ENCODE measurements at places on chromosomes 12 and 14. TPM values are rescaled to one million over a fixed set of nuclear protein-coding genes. Genes with fewer than 3 reads are reported as not detected.

DNA sequence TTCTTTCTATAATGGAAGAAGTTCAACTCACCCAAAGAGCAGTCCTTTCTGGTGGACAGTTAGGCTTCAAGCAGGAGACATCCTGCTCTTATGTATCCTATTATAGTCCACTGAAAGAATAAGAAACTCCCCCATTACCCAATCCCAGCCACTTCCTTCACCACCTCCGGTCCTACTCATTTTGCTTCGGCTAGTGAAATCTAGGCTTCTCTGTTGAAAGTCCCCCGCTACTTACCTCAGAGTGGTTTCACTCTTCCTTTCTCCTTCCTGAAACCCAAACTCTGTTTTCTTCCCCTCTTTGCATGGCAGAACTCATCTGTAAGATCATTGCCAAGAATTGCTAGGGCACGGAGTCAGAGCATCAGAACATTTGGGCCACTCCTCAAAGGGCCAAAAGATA is at the start of gene GPR84:
Gene GPR84 (minus strand): TSS at position 74 of the 400 bp plus-strand sequence. CDS start 635 bp downstream, outside the sequence.
- no peak for DNase-seq

The BHLHE41 gene
- total RNA-seq = not detected

- DNase-seq = no peak
Observed at GRCh38 chr12:33602515-33602914, 162.9 kb upstream of the SYT10 start.

GRCh38 chr12:82996168-82996812 is 309.6 kb downstream of the TMTC2 start:
- no peak for DNase-seq

GRCh38 chr14:89600950-89601826 is 184.2 kb upstream of the FOXN3 start:
- no peak for DNase-seq

DNA sequence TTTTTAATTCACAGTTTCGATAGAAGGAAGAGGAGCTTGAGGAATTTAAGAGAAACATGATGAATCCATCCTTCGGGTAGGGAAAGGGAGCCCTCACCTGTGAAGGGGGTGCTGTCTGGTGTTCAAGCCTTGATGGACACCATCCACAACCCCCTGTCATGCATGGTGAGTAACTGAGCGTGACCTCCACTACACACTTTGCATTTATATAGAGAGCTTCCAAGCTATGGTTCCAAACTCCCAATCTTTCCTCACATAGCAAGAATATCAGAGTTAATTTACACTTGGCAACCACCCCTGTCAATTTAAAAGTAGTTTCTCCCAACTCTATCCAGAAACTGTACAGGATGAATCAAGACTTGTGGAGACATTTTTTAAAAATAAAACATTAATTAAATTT is 13.1 kb upstream of the NID2 start:
- no peak for DNase-seq

The C12orf75 gene
- total RNA-seq = 189 TPM

GRCh38 chr12:27359578-27360340 is 27.1 kb downstream of the BMAL2 start:
- DNase-seq = no peak

The GZMB gene
- total RNA-seq = not detected

The TAS2R19 gene
- not detected for total RNA-seq

DNA sequence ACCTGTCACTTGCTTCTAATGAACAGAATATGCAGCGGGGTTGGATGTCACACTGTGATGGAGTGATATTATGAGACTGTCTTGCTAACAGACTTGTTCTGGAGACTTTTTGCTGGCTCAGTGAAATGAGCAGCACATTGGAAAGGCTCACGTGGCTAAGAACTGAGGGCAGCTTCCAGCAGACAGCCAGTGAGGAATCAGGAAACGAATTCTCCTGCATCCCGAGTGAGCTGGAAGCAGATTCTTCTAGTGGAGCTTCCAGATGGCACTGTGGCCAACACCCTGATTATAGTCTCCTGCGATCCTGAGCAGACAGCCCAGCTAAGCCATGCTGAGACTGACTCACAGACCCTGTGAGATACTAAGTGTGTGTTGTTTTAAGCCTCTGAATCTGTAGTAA is 16.1 kb upstream of the TSPAN9 start:
- peak; percentile 67 for DNase-seq

- DNase-seq = no peak
Observed at GRCh38 chr14:106622200-106622745, 1095.9 kb downstream of the TMEM121 start.

GRCh38 chr12:52744493-52745156 is 32.5 kb downstream of the KRT76 start:
- no peak for DNase-seq

DNA sequence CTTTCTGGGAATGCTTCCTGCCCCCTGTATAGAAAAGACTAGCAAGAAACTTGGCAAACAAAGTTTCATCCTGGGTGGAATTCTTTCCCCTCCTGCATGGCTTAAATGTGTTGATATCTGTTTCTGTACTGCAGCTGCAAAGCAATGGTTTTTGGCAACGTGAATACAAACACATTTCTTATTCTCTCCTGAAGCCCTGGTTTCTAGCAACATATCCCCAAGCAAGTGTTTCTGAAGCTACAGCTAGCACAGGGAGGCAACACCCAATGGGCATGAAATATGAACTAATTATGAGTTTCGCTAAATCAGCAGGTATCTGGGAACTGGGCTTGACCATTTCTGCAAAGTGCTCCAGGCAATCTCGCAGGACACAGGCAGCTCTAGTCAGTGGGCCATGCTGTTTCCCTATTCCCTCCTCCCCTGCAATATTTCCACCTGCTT is 392.3 kb upstream of the TMPO start:
- no peak for DNase-seq

GRCh38 chr14:66696326-66696725 is 188.4 kb downstream of the GPHN start:
- no peak for DNase-seq

The MMP17 gene
- total RNA-seq = 10.8 TPM

The CEBPE gene
- not detected for total RNA-seq

DNA sequence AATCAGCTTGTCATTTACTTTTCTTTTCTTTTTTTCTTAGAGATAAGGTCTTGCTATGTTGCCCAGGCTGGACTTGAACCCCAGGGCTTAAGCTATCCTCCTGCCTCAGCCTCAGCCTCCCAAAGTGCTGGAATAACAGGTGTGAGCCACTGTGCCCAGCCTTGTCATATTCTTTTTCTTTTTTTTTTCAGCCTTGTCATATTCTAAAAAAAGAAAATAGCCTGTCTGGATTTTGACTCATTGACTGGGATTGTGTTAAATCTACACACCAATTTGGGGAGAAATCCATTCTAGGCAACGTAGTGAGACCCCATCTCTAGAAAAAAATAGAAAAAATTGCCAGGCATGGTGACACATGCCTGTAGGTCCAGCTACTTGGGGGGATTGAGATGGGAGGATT is 24.1 kb downstream of the ATP5MC2 start:
- DNase-seq = no peak

- DNase-seq = peak; percentile 7
Observed at GRCh38 chr12:22803725-22804124, 178.8 kb downstream of the ETNK1 start.

GRCh38 chr12:50988051-50988450 is 35.7 kb downstream of the HIGD1C start:
- no peak for DNase-seq

- DNase-seq = no peak
Observed at GRCh38 chr12:116284396-116284795, 6.9 kb upstream of the MED13L start.

The SDS gene
- total RNA-seq = not detected

The C1QL4 gene
- total RNA-seq = not detected

The SPX gene
- 1.1 TPM for total RNA-seq

GRCh38 chr12:28209782-28210181 is 19.5 kb downstream of the CCDC91 start:
- no peak for DNase-seq

- peak; percentile 5 for DNase-seq
Observed at GRCh38 chr14:88856786-88857366, 32.4 kb downstream of the TTC8 start.

- no peak for DNase-seq
Observed at GRCh38 chr14:73613419-73613963, 1.2 kb downstream of the ACOT6 start.

DNA sequence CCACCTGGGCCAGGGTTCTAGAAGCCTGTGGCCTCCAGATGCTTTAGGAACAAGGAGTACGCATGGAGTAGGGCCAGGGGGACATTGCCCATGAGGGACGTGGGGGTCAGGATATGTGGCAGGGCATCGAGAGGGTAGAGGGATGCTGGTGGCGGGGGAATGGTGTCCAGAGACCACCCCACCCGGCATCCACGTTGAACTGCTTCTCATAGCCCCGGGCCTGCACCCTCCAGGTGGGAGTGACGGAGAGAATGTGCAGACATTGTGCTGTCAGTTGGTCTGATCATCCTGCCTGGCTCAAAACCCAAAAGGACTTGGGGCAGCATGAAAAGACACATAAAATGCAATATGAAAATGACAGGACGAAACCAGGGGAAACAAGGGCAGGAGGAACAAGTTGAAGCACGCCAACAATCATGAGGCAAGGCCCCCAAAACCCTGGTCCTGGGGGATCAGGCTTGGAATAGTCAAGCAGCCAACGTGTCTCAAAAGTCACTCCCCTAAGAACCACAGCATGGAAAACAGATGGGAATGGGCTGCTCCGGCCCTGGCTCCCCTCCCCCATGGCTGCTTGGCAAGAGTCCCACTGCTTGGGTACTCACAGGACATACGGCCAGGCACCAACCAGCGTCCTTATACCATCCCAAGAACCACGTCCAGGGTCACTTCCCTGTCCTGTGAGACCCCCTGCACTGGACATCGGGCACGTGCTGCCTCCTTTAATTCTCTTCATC is 117.9 kb downstream of the DICER1 start:
- no peak for DNase-seq

The GDF3 gene
- total RNA-seq = not detected

- no peak for DNase-seq
Observed at GRCh38 chr12:1122786-1123185, 131.8 kb downstream of the ERC1 start.

The BEST3 gene
- not detected for total RNA-seq

The INHBE gene
- total RNA-seq = 7.4 TPM

GRCh38 chr12:120498870-120499515 is 3.1 kb downstream of the DYNLL1 start:
- DNase-seq = no peak

The FOXN4 gene
- total RNA-seq = not detected

- peak; percentile 71 for DNase-seq
Observed at GRCh38 chr12:3130057-3130830, 53.1 kb downstream of the TSPAN9 start.

The KRT85 gene
- not detected for total RNA-seq

DNA sequence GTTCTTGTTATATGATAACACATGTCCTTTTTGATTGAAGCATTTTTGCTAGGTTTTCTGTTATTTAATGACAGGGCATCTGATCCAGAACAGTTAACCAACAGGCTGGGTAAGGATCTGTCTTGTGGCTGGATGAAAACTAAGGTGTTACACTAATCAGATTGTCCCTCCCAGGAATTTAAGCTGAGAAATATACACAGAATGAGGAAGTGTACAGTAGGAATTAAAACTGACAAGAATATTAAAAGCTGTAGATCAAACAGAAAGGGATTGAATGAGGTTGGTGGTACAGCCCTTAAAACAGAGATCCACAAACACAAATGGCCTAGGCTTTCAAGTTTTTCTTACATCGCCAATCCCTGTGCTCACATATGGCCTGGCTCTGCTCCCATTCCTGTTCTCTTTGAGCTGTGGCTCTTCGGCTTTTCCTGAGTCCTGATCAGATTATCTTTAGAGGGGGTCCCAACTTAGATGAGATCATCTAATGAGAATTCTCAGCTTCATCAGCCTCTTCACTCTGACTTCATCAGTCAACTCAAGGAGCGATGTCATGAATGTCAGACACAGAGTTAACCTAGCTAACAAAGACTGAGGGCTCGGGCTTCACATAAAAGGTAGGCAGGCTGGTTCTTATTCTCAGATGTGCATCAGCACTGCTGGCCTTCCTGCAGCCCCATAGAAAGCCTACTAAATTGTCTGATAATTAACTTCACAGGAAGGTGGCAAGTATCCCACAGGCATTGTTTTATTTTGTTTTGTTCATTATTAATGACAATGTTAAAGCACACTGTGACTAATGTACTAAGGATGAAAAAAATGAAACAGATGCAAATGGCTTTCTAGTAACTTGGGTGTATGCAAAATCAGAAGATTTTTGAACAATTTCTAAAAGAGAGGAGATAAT is 11.4 kb downstream of the PYGL start:
- no peak for DNase-seq

DNA sequence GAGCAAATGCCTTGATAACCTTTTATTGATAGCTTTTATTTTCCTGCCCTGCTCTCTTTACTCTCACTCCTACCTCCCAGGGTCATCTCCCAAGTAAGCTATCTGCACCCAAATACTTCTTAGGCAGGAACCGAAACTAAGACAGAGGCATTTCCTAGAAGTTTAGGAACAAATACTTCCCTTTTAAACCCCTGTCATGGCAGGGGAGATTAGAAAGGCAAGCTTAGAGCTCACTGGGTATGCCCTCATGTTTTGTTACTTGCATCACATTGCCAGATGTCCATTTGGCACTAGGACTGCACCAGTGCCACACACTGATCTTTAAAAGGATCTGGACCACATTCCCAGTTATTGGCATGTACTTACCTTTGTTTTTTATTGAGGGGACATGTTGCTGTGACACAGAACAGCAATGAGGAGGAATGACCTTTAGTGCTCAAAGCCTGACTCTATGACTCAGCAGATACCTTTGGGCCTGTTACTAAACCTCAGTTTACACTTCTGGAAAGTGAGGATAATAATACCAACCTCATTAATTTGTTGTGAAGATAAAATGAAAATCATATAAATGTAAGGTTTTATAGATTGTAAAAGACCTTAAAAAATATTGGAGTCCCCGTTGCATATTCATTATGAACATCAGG is 40.9 kb upstream of the MBIP start:
- DNase-seq = no peak

DNA sequence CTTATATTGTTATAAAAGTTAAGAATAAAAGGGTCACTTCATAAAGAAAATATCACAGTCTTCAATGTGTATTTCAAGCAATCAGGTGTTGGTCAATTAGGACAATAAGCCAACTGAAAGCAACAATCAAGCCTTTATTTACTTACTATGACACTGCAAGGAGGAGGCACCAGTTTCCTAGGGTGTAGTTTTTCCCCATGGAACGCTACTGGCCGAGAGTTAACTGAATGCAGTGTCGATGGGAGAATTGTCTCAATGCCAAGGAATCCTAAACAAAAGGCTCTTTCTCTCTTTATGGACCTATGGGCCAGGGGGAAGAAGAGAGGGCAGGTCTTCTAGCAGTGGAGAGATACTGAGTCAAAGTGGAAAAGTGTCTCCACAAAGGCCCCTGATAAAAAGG is 142.4 kb downstream of the CMAS start:
- no peak for DNase-seq

GRCh38 chr14:20662968-20663732 is 21.2 kb upstream of the RNASE4 start:
- peak; percentile 76 for DNase-seq

The ACOT6 gene
- total RNA-seq = not detected

- DNase-seq = no peak
Observed at GRCh38 chr14:96161636-96162035, 43.0 kb upstream of the BDKRB2 start.
